A549 treated with RU486 at 1 μM for 4 hours (cell line): ENCODE measurements at places on chromosomes 7 and 10. TPM values are rescaled to one million over a fixed set of nuclear protein-coding genes. Genes with fewer than 3 reads are reported as not detected.

The FIS1 gene
- total RNA-seq: 120 to 145 TPM (median 139 TPM) in 5 replicates

The CCDC146 gene
- 0.38 to 0.89 TPM (median 0.56 TPM) in 5 replicates for total RNA-seq

The ITGA8 gene
- not detected in 5 replicates for total RNA-seq

The OR2A1 gene
- total RNA-seq: not detected in 5 replicates

The MEIG1 gene
- 0.69 to 2.5 TPM (median 1.1 TPM) in 5 replicates for total RNA-seq

The ITIH5 gene
- total RNA-seq: 0.03 to 0.13 TPM (median 0.08 TPM) in 3 of 5 replicates, not detected in the others

The CHST3 gene
- total RNA-seq: 32.7 to 41.9 TPM (median 36.2 TPM) in 5 replicates

The RSPH10B2 gene
- total RNA-seq: 0.15 to 0.16 TPM in 2 of 5 replicates, not detected in the others
